ENCODE measurements at places on chromosomes 1 and 21.

- DNase-seq: no peak
Measured at GRCh38 chr1:99662539-99663080, 16.7 kb downstream of the PALMD start.

DNA sequence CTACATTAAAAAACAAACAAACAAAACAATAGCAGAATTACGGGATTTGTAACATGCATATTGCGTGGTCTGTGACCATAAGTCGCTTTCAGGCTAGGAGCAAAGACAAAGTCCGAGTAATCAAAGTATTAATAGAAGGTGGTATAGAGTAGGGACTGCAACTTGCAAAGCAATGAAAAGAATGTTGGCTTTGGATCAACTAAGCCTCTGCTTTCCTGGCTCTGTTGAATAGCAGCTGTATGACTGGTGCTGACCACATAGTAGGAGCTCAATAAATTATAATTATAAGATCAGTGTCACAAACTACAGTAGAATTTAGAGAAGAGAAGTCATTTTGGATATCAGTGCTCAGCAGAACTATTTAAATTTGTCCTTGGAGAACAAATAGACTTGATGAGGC is 586.4 kb downstream of the DPYD start:
- DNase-seq: no peak

GRCh38 chr1:232597721-232598120 is 32.2 kb downstream of the SIPA1L2 start:
- DNase-seq: no peak

- DNase-seq: no peak
Measured at GRCh38 chr1:244047621-244048255, 3.3 kb upstream of the ZBTB18 start.
